Naive B cell (primary cell): ENCODE measurements at places on chromosomes 6 and 20. TPM values are rescaled to one million over a fixed set of nuclear protein-coding genes. Genes with fewer than 3 reads are reported as not detected.

DNA sequence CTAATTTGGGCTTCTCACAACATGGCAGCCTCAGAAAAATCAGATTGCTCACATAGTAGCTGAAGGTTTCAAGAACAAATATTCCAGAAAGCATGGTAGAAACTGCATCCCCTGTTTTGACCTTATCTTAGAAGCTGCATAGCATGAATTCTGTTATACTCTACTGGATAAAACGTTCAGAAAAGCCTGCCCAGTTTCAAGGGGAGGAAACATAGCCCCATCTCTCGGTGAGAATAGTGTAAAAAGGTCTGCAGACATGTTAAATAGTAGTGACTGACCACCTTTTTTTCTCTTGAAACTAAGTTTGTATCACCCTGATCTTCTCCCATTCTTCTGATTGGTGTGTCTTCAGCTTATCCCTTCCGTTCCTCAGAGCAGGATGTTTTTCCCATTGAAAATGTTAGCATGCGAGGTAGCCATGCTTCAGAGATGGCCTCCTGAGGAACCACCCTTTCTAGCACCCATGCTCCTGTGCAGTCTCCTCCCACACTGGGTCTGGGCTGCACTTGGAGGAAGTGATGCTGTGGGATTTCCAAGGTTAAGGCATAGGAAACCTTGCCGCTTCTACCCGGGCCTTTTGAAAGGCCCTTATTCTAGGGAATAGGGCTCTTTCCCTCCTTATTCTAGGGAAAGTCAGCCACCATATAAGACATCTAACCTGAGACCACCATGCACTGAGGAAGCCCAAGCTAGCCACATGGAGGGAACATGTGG lies 50.1 kb downstream of the MARCKS start:
- DNase-seq = no peak
- H3K4me1 ChIP-seq = no peaks in the 10 kb centered on the region
- peaks cover 7% of the 10 kb centered on the region for H3K27me3 ChIP-seq
- no peak overlapping the region for H3K27ac ChIP-seq
- no peaks in the 10 kb centered on the region for H3K36me3 ChIP-seq

GRCh38 chr20:61760321-61760720 lies 305.4 kb downstream of the TAF4 start:
- H3K27me3 ChIP-seq = no peaks in the 10 kb centered on the region
- H3K27ac ChIP-seq = no peak overlapping the region
- no peak for DNase-seq
- no peaks in the 10 kb centered on the region for H3K4me1 ChIP-seq
- H3K4me3 ChIP-seq = no peak overlapping the region

- no peak for DNase-seq
- no peak overlapping the region for H3K4me3 ChIP-seq
- no peaks in the 10 kb centered on the region for H3K36me3 ChIP-seq
- no peak overlapping the region for H3K27ac ChIP-seq
- H3K27me3 ChIP-seq = peaks cover 15% of the 10 kb centered on the region
Observed at GRCh38 chr6:75397656-75398465, 95.7 kb downstream of the FILIP1 start.

DNA sequence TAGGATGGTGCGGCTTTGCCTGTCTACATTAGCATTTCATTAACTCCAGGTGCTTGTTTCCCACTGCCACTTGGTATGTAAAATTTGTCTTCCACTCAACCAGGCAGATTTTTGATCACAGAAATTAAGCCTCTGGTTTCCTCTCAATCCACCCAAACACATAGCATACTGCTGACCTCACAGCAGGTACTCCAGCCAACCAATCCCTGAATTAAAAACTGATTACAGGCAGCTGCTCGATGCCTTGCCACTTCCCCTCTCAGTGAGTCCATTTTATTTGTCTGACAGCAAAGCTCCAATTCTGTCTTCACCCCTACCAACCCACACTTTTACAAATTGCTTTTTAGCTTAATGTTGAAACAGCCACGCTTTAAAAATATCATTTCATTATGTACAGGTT lies 95.2 kb downstream of the PLCB1 start:
- no peak for DNase-seq
- no peak overlapping the region for H3K27ac ChIP-seq
- no peaks in the 10 kb centered on the region for H3K4me1 ChIP-seq
- no peak overlapping the region for H3K4me3 ChIP-seq
- no peaks in the 10 kb centered on the region for H3K36me3 ChIP-seq

- H3K4me1 ChIP-seq = no peaks in the 10 kb centered on the region
- peaks cover 3% of the 10 kb centered on the region for H3K36me3 ChIP-seq
- H3K27me3 ChIP-seq = peaks cover 19% of the 10 kb centered on the region
- H3K4me3 ChIP-seq = no peak overlapping the region
Observed at GRCh38 chr6:11684901-11685480, 93.6 kb downstream of the ADTRP start.

The ANKRD66 gene
- not detected for polyA plus RNA-seq

- peaks cover 9% of the 10 kb centered on the region for H3K4me1 ChIP-seq
- H3K36me3 ChIP-seq = peaks cover 8% of the 10 kb centered on the region
- H3K4me3 ChIP-seq = no peak overlapping the region
- no peak overlapping the region for H3K27ac ChIP-seq
- DNase-seq = no peak
Observed at GRCh38 chr6:70415660-70416059, 2.4 kb downstream of the FAM135A start.

DNA sequence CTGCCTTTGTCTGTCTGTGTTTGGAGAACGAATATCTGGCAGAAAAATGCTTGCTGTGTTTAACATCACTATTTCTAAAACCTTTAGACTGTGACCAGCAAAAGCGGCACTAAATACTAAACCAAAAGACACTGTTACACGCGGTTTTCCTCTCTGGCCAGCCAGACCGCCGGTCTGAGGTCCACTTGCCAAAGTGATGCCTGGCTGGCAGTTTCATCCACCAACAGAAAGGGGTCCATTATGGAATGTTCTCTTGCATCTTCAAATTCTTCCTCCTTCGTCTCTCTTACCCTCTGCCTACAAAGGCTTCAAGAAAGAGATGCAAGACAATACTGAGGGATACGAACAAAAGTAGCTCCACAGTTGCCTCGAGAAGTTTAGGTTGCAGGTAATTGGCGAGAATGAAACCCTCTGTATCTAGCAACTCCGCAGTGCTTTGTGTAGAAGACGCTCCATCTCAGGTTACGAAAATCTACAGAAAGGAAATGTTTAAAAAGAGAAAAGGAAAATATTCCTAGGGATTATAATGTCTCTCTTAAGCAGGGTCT lies 176.6 kb downstream of the TRIM27 start:
- no peak overlapping the region for H3K4me3 ChIP-seq
- H3K27me3 ChIP-seq = peaks cover 69% of the 10 kb centered on the region
- no peaks in the 10 kb centered on the region for H3K4me1 ChIP-seq
- no peak for DNase-seq
